ENCODE measurements at places on chromosomes 12 and 14. TPM values are rescaled to one million over a fixed set of nuclear protein-coding genes. Genes with fewer than 3 reads are reported as not detected.

GRCh38 chr14:78412475-78412874, 242.3 kb downstream of the NRXN3 start:
- no peak for DNase-seq

- no peak for DNase-seq
Observed at GRCh38 chr12:93749515-93749914, 72.3 kb downstream of the CRADD start.

GRCh38 chr12:110301065-110301806, 20.2 kb downstream of the ATP2A2 start:
- DNase-seq: peak; percentile 70

- DNase-seq: no peak
Observed at GRCh38 chr14:90546767-90547166, 149.9 kb downstream of the CALM1 start.

DNA sequence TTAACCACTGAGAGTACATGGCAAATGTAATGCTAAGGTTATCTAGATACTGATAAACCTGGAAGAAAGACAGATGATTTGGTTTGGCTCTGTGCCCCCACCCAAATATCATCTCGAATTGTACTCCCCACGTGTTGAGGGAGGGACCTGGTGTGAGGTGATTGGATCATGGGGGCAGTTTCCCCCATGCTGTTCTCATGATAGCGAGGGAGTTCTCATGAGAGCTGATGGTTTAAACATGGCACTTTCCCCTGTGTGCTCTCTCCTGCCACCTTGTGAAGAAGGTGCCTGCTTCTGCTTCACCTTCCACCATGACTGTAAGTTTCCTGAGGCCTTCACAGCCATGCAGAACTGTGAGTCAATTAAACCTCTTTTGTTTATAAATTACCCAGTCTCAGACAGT, 14.2 kb downstream of the NOXRED1 start:
- DNase-seq: peak; percentile 3

GRCh38 chr12:72790273-72790672, 518.1 kb downstream of the TRHDE start:
- DNase-seq: no peak

Gene ZNF385A
- 4.1 TPM for total RNA-seq

DNA sequence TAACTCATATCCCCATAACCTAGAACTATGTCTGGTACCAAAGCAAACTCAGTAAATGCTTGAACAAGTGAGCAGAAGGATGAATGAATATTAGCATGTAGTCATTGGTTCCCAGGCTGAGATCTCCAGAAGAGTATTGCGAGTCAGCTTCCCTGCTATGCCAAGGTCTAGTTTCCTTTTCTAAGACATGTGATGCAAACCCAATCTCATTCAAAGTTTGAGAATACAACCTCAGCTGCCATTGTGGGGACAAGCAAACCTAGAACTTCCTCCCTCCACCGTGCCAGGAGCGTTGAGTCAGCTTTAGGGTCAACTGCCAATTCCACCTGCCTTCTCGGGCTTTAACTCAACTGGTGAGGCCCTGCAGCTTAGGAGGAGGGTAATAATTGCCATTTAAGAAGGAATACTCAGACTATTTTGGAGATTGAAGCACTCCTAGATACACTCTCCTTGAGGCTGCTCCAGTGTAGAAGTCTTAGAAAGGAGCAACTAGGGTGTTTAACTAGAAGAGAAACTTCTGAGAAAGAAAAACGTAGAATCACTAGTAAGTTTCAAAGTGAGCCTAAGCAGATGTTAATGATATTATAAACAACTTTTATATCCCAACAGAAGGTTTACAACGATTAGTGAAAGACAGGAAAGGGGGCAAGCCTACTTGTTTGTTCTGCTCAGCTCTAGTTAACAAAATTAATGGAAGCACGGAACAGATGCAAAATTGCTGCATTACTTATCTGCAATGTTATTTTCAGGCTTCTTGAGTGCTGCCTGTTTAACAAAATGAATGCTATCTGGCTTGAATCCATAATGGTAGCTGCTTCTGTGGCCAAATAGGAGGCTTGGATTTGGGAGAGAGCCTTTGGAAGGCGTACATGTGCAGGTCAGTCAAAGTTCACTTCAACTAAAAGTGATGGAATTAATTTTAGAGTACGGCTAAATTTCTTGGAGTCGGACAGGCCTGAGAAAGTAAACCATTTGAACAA, 96.9 kb downstream of the HELB start:
- DNase-seq: peak; percentile 77

DNA sequence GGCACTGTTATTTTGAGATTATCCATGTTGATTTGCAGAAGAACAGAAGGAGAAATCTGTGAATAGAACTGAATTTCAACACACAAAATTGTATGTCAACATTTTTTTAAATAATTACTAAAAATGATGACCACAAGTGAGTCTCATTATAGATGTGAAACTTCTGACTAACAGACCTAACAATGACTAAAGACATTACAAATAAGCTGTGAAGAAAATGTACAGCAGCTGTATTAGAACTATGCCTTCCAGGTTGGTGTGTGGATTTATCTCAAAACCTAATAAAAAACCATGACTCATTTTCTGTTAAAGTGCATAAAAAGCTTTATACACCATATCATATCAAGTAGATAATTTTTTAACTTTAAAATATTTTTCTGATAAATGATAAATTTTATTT, 22.5 kb upstream of the FOXG1 start:
- no peak for DNase-seq
